ENCODE measurements at places on chromosomes 6 and 20.
A peak's percentile ranks its signal among the peaks of the same experiment; 100 is the strongest.

GRCh38 chr6:163954088-163954775, 539.7 kb downstream of the QKI start:
- DNase-seq = no peak

GRCh38 chr6:81750200-81750599, 2.3 kb downstream of the TENT5A start:
- no peak for DNase-seq

GRCh38 chr6:31308845-31309175, 36.9 kb upstream of the HLA-C start:
- no peak for DNase-seq

DNA sequence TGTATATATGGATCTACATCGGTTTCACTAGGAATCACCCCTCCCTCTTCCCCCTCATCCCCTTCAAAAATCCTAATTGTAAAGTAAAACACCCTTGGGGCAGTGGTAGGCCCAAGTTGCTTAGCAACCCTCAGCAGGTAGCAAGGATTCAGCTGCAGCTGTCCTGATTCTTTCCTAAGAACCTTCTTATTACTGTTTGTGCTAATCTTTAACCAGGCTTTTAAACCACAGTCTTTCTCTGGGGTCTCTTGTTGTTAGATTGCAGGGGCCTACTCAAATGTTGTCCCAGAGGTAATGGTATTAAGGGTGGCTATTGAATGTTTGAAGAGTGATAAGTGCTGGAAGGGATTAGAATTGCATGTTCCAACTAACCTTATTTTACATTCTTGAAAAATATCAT, 46.4 kb downstream of the PRL start:
- DNase-seq = peak; percentile 53

DNA sequence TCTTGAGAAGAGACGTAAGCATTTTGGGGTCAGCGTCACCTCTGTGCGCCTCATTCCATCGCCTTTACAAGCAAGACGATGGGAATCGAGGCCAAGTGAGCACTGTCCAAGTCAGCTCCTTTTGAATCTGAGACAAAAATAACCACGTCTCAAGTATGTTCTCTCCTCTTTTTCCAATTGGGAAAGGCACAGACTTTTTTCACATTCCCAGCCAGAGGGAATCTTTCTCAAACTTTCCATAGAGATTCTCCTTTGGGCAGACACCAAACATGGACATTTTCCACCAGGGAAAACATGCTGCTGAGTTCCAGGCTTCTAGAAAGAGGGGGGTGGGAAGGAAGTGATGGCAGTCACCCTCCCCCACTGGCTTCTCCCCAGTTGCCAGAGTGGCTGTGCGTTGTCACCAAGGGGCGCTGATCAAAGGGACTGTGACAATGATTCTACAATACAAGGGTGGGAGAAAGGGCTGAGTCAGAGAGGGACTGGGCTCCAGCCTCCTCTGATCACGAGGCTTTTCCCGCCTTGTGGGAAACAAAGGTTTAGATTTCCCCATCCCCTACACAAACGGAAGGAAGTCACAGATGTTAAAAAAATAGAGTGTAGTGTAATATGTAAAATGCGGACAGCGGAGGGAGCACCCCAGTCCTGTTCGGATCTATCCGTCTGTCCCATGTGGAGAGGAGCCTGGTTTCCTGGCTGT, 281.9 kb upstream of the RNF24 start:
- no peak for DNase-seq

DNA sequence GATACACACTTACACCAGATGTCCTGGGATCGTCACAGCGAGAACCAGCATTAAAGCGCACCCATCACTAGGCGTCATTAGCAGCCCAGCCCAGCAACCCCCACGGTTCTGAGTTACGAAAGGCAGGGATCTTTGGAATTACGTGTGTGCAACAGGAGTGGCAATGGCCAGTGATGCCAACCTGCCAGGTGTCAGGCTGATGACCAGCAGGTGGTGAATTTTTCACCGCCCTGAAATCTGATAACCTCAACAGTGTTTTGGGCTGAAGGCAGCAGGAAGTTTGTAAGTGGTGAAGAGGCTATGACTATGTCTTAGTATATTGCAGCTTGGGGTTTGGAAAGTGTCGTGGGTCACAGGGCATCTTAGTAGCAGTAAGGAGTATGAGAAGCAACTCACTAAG, 166.1 kb downstream of the TMEM242 start:
- no peak for DNase-seq

GRCh38 chr6:44043479-44044153, 83.6 kb downstream of the MRPL14 start:
- no peak for DNase-seq

DNA sequence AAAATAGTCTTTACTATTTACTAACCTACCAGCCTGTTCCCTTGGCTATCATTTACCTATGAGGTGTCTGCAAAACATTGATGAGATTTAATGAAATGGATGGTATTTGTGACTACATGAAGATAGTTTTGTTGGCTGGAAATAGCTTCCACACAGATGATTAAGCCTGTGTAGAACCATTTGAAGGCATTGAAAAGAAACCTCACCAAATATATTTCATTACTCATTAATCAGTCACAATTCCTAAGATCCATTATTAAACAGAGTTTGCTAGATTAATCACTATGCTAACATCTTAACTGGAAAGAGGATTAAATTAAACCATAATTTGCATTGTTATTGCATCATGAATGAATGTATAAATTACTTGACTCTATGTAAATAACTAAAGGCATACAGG, 560.3 kb downstream of the BMP2 start:
- no peak for DNase-seq

GRCh38 chr6:104525677-104526322, 333.9 kb downstream of the HACE1 start:
- DNase-seq = peak; percentile 62

GRCh38 chr6:161351858-161352257, 78.0 kb upstream of the AGPAT4 start:
- DNase-seq = no peak

DNA sequence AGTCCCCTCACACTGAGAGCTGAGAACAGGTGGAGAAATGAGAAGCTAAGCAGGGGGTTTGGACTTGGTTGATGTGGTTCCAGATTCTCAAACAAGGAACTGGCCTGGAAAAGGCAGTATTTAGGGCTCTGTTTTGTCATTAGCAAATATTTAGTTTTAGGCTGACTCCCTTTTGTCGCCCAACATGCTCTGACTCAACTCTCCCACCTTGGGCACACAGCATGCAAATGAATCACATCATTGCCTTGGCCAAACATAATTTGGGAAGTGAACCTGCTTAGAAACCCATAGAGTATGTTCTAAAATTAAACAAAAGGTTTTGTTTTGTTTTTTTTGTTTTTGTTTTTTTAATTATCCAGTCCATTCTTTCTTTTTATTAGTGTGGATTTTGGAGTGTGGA, 9.5 kb upstream of the UQCC2 start:
- no peak for DNase-seq

Measured in NCI-H1092 (cell line).